ENCODE measurements at places on chromosomes 2 and 18.

GRCh38 chr2:53559302-53559966 is 208.2 kb upstream of the CHAC2 start:
- no peak for DNase-seq

GRCh38 chr18:13320096-13320495 is 101.5 kb downstream of the LDLRAD4 start:
- no peak for DNase-seq

- no peak for DNase-seq
Observed at GRCh38 chr2:12199491-12200211, 453.2 kb downstream of the LPIN1 start.

DNA sequence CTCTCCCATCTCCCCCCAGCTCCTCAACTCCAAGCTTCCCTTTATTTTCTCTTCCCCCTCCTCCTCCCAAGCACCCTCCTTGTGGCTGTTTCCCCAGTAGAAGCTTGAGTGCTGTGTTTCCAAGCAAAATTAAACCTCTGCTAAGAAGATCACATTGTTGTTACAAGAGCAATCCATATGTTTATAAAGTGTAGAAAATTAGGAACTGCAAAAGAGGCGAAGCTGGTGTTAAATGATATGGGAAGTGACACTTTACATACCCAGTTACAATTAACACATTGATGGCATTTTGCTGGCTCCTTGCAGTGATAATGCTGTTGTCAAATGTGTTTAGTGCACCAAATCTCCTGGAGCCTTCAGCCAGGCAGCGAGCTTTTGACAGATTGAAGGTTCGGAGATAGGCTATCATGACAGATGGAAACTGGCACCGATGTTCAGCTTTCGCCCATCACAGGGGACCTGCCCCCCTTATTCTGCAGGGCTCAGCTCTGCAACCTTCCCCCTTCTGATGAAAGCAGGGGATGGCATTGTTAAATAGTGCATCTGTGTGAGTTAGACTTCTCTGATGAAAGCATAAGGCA is 259.8 kb upstream of the ATP5MC3 start:
- no peak for DNase-seq

DNA sequence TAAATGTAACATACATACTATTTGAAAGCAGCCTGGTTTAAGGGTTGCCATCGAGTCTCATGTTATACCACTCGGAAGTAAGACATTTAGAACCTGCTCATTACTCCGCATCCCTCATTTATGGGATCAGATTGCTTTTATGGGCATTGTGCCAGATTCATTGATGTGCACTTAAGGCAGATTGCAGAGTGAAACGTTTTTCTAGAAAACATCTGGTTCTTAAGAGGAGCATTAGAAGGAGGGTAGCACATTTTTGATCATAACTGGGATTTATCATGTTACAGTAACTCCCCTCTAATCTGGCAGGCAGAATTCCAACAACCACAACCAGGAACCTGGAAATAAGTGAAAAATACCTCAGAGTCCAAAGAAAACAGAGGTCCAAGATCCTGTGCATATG is 74.2 kb upstream of the GALNT3 start:
- no peak for DNase-seq

DNA sequence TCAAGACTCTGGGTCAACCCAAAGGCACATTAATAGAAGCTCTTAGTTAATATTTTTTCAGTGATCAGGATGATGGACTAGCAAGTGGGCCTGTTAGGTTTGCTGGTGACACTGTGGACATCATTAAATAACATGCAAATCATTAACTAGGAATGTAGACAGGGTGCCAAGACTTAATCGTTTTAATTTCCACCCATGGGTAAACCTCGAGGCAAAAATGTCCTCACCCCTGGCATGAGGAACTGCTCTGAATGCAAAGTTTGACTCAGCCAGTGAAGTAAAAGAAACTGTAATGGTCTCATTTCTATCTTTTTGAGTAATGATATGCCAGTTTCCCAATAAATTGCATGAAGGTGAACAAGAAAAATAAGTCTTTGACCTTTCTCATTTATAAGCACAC is 152.6 kb upstream of the MEX3C start:
- no peak for DNase-seq

DNA sequence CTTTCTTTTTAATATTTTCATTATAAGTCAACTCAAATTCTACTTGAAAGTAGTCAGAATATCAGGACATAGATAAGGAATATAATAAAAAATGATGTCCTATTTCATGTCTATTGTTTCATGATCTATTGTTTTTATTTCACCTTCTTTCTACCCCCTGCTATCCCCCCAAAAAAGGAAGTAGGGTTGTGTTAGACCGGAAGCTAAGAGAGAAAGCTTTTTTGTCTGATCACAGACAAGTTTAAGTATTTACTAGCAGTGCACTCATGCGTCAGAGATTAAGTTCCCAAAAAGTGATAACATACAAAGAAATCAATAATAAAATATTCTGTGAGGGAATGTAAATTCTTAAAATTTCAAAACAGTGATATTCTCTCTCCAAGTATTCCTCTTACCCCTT is 447.1 kb upstream of the CNTNAP5 start:
- no peak for DNase-seq

GRCh38 chr2:2159336-2159735 is 171.7 kb downstream of the MYT1L start:
- DNase-seq: no peak

DNA sequence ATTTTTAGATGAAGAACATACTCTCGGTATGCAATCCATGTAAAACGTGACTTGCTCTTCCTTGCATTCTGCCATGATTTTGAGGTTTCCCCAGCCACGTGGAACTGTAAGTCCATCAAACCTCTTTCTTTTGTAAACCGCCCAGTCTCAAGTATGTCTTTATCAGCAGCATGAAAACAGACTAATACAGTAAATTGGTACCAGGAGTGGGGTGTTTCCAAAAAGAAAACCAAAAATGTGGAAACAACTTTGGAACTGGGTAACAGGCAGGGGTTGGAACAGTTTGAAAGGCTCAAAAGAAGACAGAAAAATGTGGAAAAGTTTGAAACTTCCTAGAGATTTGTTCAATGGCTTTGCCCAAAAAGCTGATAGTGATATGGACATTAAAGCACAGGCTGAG is 1957.9 kb downstream of the SUCLG1 start:
- DNase-seq: no peak

GRCh38 chr2:3399829-3400228 is 20.3 kb downstream of the TRAPPC12 start:
- no peak for DNase-seq

DNA sequence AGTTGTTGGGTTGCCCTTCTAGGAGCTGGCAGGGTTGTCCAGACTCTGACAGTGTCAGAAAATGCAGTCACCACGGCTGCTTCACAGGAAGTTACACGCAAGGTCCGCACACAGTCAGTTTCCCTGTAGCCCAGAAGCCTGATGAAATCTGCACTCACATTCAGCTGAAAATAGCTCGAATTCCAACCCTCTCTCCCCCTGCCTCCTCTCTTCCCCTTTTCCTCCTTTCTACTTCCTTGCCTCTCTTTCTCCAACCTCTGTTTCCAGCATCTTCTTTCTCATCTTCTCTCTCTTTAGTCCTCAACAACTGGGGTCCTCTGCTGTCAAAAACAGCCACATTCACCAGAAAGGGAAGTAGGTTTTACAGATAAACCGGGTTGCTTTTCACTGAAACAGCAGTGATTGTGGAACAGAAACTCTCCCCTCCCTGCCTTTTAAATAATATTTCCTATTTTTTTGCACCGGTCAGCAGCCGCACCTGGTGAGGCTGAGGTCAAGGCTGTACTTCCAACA is 69.3 kb downstream of the BCL11A start:
- no peak for DNase-seq

GRCh38 chr2:170917957-170918356 is 11.1 kb upstream of the GORASP2 start:
- DNase-seq: no peak

GRCh38 chr2:224038049-224038829 is 847 bp downstream of the SERPINE2 start:
- DNase-seq: peak; percentile 51

- DNase-seq: no peak
Observed at GRCh38 chr2:113233593-113234550, 44.8 kb downstream of the PAX8 start.

- DNase-seq: peak; percentile 9
Observed at GRCh38 chr18:3305933-3306332, 44.0 kb downstream of the MYL12B start.

GRCh38 chr18:45879681-45880655 is 54.5 kb downstream of the SIGLEC15 start:
- DNase-seq: peak; percentile 73

DNA sequence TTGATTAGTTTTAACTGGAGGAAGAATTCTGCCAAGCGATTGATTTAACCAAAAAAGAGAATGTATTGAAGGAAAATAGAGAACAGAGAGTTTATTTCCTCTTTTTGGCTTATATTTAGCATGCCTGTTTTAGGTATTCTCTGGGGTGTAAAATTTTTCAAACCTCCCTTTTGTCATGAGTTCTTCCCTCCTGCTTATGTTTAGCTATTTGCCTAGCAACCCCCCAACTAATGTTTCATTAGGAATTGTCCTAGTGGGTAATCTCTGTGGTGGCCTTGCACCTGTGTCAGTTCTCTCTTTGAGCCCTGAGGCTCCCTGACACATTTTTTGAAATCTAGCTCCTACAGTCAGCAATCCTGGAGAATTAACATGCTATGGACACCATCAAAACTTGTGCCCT is 12.5 kb upstream of the REG1B start:
- DNase-seq: no peak

DNA sequence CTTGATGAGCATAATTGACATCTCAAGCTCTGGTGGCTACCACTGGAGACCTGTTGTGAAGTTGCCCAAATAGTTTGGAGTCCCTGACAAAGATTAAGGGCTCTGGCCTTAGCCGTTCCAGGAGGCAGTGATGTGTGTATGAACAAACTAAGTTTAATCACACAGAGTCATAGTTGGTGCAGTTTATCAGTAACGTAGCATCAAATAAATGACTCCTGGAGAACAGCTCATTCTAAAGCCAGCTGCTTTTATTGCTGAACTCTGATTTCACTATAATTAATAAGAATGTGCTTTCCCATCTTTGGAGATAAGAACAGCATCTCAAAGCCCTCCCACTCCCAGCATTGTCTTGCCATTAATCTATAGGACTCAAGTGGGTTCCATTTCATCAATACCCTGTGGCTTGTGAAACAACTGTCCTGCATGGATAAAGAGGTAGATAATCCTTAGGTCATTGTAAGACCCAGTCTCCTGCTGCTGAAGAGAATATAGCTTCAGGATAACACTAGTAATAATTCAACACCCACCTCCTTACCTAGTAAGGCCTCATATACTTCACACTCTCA is 211.4 kb upstream of the THUMPD2 start:
- DNase-seq: no peak

- DNase-seq: no peak
Observed at GRCh38 chr2:162706770-162707169, 131.8 kb downstream of the KCNH7 start.

- DNase-seq: no peak
Observed at GRCh38 chr2:191846515-191847476, at the start of gene CAVIN2. CAVIN2 (minus strand) TSS chr2:191847088; CDS start chr2:191846925, 163 bp downstream.

- DNase-seq: no peak
Observed at GRCh38 chr2:14039134-14039533, 593.4 kb upstream of the LRATD1 start.

- DNase-seq: no peak
Observed at GRCh38 chr2:83251321-83251872, 1207.7 kb downstream of the SUCLG1 start.

GRCh38 chr2:240559286-240559685 is 871 bp upstream of the DUSP28 start:
- DNase-seq: no peak

GRCh38 chr2:159759577-159759976 is 38.4 kb downstream of the CD302 start:
- DNase-seq: no peak

- no peak for DNase-seq
Observed at GRCh38 chr18:46336278-46337111, 232.3 kb downstream of the HAUS1 start.

GRCh38 chr2:178804791-178805190 is 2.4 kb downstream of the TTN start:
- no peak for DNase-seq

DNA sequence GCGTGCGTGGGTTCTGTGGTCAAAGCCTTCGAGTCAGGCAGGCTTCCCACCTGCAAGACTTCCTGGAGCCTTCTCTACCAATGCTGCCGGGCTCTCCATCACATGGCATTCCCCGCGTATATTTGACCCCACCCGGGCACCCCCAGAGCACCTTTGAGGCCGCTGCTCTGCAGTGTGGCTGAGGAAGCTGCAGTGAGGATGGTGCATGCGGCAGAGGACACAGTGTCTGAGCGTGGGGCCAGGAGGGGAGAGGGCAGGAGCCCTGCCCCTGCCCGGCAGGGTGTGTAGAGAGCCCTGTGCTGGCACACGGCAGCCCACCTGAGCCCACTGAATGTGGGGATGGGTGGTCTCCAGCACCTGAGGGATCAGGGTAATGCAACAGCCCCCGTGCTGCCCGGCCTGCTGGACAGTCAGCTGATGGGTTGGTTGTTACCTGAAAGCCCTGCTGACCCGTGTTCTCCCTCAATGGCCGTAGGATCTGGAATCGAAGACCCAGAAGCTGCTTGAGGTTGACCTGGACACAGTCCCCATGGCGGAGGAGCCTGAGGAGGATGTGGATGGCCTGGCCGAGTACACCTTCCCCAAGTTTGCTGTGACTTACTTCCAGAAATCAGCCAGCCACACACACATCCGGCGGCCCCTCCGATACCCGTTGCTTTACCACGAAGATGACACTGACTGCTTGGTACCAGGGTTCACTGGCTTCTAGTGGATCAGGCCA is 36.8 kb upstream of the GPR17 start:
- no peak for DNase-seq

- no peak for DNase-seq
Observed at GRCh38 chr2:221482666-221483455, 89.2 kb downstream of the EPHA4 start.

- no peak for DNase-seq
Observed at GRCh38 chr2:211132573-211132972, 576.2 kb downstream of the CPS1 start.

GRCh38 chr2:230007931-230008707 is 60.6 kb downstream of the SLC16A14 start:
- peak; percentile 85 for DNase-seq

DNA sequence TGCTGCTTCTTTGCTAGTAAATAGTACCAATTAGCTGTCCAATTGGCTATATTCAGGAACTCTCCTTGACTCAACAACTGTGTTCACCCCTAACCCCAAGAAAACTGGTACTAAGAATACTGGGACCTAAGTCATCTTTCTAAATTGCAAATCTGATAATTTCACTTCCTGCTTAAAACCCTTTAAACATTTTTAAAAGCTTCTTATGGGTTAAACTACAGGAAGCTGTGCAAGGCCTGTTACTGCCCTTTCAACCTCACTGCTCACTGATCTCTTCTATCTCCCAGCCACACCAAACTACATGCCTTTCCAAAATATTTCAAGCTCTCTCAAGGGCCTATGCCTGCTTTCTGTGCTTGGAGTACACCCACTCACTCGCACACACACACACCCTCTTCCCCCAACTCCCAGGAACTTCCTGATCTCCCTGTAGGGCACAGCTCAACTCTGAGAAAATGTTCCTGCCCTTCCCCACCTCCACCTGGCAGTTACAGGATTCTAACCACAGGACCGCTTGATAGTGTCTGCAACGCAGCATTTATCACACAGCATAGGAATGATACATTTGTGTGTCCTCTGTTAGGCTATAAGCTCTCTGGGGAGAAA is 6.7 kb downstream of the LMAN1 start:
- DNase-seq: no peak

- DNase-seq: no peak
Observed at GRCh38 chr2:121897335-121897970, 142.0 kb downstream of the TSN start.

All from CD4-positive, alpha-beta T cell treated with Interleukin-6 for 4 hours (primary cell).